ENCODE measurements at places on chromosomes 12 and 14.

- no peak for DNase-seq
Measured at GRCh38 chr14:61051051-61051450, 70.0 kb downstream of the SLC38A6 start.

DNA sequence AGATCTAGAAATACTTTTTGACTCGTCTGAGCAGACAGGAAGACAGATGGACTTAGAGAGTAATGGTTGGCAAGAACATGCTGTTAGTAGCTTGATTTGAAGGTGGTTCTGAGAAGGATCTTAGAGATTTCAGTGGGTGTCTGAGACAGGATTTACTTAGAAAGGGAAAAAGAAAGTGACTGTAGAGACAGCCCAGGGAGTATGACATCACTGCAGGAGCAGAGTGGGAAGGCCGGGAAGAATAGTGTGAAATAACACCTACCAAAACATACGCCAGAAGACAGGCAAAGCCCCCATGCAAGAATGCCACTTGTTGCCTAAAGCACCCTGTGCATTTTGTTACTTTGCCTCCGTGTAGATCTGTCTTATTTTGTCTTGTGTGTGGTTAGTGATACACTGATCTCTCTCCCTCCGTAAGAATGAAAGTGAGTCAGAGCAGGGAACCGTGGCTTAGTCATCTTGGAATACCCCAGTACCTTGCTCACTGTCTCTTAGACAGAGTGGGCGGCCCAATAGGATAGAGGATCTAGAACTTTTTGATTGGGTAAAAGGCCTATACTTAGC lies 161.3 kb upstream of the IFNG-AS1 start:
- no peak for DNase-seq

DNA sequence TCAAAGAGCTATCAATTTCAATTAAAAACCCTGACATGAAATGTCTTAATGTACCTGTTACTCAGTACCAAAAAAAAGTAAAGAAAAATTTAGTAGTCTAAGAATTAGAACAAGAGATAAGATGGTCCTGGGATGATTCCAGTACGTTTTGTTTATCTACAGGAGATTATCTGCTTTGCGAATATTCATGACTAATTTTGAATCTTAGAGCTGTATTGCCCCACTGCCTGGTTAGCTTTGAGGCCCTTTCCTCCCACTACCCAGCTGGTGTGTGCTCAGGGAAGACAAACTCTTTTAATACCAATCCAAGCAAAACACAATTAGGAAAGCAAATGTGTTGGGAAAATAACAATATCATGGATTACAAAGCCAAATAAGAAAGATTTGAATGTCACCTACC lies 263.5 kb downstream of the FOXG1 start:
- no peak for DNase-seq

DNA sequence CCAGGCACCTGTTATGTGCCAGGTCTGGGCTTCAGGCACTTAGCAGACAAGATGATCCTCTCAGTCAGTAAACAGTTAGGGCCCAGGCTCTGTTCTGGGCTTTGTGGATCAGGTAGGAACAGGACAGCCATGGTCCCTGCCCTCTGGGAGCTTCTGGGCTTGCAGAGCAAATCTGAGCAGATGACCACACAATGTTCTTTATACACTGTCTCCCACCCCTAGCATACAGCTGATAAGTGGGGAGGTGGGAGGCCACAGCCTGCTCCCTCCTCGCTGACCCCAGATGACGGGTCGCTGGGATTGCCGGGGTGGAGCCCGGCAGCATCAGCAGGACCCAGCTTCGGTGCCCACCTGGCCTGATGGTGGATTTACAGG lies 53.1 kb upstream of the RIN3 start:
- no peak for DNase-seq

GRCh38 chr12:40212566-40212965 lies 12.2 kb upstream of the LRRK2 start:
- DNase-seq, result no peak

DNA sequence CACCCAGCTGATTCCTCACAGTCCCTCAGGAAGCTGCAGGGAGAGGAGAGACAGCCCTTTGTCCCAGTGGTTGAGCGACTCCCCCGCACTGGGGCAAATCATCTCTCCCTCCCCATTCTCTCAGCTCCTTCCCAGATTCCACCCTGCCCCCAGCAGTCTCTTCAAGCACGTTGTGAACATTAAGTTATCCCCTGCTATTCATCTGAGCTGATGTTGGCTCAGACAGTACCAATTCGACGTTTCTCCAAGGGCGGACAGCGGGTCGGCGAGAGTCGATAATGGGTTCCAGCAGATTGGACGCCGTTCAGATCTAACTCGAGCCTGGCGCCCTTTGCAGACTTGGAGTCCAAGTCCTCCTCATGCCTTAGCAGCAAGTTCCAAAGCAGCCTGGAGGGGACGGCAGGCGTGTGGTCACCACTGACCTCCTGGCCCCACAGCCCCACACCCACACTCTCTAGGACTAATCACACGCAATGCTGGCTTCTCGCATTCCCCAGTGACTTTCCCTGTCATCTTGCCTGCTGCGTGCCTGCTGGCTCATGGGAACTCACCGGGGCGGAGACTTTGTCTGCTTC lies 245.9 kb downstream of the CHST11 start:
- no peak for DNase-seq

DNA sequence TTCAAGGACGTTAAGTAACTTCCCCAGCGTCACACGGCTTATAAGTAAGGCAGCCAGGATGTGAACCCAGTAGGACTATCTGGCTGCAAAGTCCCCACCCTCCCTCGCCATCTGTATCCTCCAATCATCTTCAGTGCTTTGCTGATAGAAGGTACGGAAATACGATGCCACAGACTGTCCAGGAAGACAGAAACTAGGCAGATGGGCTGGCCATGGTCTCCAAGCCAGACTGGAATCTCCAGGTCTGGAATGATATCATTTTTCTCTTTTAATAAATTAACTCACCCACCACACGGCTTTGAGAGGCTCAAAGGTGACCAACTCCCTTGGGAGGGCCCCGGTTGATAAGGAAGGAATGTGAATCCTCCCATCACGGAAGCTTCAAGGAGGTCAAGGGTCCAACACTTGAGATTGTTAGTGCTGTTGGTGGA lies 16.3 kb upstream of the BDKRB1 start:
- DNase-seq, result no peak

DNA sequence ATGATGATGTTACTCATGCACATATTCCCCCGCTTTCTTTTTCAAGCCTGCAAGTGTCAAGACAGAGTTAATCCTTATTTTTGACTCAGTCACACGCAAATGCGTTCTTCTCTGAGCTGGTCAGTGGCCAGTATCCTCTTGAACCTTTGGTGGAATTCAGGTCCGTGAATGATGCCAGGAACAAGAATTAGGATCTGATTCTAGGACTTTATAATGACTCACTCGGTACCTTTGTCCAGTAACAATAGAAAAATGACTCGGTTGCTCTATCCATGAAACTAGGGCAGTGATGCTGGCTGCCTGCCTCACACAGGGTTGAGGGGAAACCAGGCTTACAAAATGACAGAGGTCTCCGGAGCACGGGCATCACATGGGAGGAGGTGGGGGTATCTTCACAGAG lies 185.8 kb upstream of the NUDT4 start:
- no peak for DNase-seq

DNA sequence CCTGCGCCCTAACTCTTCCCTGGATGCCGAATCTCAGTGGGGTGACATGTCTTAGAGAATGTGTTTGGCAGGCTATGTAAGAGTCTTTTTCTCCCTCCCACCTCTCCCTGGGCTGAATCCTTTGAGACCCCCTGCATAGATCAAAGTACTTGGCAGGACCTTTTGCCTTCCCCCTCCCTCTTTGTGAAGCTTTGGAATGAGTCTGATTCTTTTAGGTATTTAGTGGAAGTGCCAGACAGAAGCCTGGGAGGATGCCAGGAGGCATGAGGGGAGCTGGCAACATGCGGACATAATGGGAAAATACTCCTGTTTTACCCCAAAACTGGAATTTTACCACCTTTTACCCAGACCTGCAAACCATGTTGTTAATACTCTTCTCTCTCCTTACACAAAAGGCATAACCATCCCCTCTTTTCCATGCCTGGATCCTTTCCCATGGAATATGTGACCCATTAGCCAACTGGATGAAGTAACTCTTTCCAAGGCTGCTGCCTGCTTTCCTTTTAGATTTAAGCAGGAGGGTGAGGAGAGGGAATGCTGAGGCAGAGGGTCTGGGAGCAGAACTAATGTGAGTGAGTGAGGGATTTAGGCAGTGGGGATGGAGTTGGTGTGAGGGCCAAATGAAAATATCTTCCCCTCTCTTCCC lies 41.7 kb downstream of the TTLL5 start:
- DNase-seq, result no peak

DNA sequence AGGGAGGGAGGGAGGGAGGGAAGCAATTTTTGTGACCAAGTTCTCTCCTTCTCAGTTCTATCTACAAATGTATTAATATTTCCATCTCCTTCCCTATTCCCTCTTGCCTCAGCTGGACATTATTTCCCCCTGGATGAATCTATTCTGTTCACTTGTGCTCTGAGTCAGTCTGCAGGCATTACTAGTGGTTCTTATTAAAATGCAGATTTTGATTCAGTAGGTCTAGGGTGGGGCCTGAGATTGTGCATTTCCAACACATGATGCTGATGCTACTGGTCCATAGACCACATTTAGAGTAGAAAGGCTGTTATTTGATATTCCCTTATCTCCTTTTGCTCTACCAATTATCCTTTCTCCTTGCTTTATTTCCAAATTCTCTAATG lies 40.1 kb upstream of the YAF2 start:
- DNase-seq, result no peak

DNA sequence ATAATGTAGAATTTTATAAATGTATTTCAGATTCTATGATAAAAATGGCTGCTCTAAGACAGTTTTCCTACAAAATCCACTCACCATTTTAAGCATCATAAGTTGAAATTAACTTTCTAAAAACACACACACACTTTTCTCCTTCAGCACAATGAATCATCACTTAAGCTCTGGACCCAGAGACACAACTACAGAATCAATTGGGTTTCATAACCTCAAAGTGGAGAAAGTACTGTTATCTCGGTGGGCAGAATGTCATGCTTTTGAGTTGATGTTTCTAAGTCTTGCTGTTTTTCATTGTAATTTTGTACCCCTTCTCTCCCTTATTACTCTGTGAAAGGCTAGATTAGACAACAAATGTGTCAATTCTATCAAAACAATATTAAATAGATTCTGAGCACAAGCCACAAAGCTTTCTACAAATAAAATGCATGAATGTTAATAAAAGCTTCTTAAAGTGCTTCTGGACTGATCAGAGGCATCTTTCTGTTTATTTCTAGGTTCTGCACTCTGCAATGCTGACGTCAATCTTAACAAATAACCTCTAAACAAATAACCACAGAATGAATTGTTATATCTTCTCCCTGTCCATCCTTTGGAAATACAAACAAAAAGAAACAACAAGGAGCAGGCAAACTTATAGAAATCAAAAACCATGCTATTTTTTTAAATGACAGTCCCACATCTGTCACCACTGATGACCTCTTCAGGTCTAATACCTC lies 8.2 kb downstream of the IPO8 start:
- DNase-seq, result no peak

DNA sequence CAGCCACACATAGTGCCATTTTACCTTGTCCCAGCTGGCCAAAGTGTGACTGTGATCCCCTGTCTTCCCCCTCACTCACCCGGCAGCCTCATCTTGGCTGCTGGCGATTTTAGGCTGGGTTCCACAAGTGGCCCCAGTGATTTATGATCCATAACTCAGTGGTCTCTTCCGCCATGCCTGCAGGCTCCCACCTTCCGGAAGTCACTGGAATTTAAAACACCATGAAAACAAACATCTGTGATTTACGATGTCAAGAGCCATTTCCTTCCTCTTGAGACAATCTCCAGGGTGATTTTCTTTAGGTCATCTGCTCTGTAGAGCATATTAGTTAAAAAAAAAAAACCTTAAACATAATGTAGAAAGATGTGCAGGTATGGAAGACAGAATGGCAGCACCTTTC lies 282.3 kb downstream of the CACNA1C start:
- no peak for DNase-seq

GRCh38 chr12:67430708-67431335 lies 161.7 kb downstream of the CAND1 start:
- no peak for DNase-seq

- no peak for DNase-seq
Measured at GRCh38 chr12:97559267-97559666, 96.7 kb downstream of the RMST start.

DNA sequence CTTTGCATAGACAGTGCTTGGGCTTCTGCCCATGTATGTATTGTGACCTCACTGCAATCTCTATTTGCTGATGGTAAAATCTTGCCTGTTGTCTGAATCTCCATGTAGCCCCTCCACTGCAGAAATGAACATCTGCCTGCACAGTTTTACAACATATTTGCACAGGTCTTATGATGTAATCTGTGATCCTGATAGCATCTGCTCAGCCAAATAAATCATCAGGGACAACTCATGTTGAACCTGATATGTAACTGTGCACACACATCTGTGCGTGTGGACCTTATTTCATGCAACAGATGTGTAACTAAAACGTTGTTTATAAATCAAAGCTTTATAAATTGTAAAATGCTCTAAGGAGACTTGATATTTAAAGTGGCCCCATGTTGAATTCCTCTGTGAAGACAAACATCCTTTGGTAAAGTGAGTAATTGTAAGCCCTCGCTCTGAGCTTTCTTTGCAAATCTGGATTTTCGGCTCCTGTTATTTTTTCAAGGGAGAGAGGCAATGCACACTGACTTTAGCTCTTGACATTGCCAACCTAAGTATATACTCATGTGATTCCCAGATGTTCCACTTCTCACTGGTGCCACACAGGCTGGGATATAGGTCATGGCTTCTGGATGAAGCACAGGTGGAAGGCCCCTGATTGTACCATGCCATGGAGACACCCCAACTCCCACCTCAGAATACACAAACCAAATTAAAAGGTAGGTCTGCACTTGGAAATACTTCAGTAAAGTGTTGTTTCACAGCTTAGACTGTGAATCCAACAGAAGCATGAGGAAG lies 371.3 kb downstream of the GRIN2B start:
- DNase-seq, result no peak

DNA sequence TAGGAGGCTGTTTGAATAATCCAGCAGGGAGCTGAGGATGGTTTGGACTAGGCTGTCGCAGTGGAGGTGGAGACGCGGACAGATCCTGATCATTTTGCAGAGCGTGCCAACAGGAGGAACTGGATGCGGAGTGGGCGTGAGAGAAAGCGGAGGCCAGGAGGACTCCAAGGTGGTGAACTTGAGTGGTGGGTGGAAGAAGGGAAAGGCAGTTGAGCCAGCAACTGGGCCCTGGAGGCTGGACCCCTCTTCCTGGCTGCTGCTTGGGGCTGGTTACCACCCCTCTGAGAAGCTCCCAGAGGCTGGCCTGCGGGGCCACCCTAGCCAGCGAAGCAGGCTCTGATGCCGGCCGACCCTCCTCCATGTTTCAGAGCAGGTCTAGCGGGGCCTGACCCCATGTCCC lies 56.8 kb upstream of the KCNA1 start:
- no peak for DNase-seq
